ENCODE measurements at places on chromosomes 16 and 17.

- no peak for DNase-seq
Measured at GRCh38 chr16:81516478-81517149, 72.0 kb downstream of the CMIP start.

DNA sequence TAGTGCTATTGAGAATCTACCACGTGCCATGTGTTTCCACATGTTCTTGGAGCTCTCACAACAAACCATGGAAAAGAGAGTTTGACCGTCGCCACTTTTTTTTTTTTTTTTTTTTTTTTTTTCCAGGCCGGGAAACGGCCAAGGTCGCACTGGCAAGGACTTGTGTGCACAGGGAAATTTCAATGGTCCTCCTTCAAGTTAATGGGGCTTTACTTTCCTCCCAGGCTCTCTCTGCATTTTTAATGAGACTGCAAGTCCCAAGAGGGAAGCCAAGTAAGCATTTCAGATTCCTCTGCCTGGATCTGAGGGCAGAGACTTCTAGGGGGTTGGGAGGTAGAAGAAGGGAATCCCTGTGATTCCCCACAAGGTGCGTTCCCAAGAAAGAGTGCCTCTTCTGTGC, 94.7 kb upstream of the MPHOSPH6 start:
- no peak for DNase-seq

GRCh38 chr17:1177016-1177700, 2.6 kb downstream of the ABR start:
- DNase-seq: no peak

GRCh38 chr16:74438492-74438979, 17.3 kb upstream of the CLEC18B start:
- no peak for DNase-seq

DNA sequence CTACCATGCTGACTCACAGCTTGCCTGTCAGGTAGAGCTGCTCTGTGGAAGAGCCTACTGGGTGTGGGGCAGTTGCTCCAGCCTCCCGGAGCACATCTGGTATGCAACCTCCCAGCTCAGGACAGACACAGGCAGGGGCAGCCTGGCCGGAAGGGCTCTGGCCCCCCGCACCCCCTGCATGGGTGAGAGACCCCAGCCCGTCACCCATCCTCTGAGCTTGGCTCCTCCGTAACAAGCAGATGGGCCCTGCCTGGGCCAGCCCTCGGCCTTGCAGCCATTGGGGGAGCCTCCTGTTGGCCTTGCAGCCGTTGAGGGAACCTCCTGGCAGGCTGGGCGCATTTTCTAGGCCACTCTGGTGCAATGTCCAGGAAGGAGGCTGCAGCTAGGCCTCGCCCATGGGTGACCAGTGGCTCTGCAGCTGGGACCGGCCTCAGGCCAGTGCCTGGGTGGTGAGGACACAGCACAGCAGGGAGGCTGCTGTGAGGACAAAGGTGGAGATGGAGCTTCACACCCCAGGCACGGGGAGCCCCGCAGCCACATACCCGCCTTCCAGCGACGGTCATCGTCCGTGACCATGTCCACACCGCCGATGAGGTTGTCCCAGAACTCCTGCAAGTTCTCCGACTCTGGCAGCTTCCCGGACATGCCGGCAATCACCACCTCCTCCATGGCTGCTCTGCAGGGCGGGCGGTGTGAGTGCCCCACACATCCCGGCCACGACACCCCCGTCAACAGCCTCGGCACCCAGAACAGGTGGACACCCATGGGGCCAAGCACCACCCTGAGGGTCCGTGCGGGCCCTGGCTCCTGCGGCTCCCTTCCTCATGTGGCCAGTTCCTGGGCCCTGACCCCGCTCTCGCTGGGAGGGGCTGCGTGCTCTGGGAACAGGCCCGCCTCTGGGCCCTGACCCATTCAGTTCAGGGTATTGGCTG, 2.0 kb downstream of the FASN start:
- no peak for DNase-seq

GRCh38 chr17:80501741-80502577, 25.6 kb upstream of the NPTX1 start:
- DNase-seq: no peak

DNA sequence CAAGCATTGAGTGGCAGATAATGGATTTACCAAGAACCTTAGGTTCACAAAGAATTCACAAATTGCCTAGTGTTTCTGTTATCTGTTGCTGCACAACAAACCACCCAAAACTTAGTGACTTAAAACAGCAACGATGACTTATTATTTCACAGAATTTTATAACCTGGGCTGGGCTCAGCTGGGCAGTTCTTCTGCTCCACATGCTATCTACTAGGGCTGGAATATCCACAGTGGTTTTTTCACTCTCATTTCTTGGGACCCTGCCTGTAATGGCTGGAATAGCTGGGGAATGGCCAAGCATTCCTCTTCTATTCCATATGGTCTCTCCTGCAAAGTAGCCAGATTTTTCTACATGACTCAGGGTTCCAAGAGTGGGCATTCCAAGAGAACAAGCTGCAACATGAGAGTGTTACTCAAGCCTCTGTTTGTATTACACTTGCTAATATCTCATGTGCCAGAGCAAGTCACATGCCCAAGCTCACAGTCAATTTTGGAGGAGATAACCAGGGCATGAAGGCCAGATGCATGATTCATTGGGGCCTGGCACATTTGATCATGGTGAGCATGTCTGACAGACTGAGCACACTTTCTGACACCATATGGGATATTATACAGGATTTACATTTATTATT, 4.9 kb upstream of the PSMD7 start:
- DNase-seq: no peak

GRCh38 chr17:80813318-80813717, 178.3 kb upstream of the CHMP6 start:
- DNase-seq: no peak

- DNase-seq: no peak
Measured at GRCh38 chr17:81067391-81067811, 32.5 kb downstream of the BAIAP2 start.

- no peak for DNase-seq
Measured at GRCh38 chr16:49024016-49024415, 257.6 kb downstream of the CBLN1 start.

- no peak for DNase-seq
Measured at GRCh38 chr16:59905606-59906005, 1171.5 kb upstream of the GOT2 start.
